ENCODE measurements at places on chromosomes 1 and 21.

DNA sequence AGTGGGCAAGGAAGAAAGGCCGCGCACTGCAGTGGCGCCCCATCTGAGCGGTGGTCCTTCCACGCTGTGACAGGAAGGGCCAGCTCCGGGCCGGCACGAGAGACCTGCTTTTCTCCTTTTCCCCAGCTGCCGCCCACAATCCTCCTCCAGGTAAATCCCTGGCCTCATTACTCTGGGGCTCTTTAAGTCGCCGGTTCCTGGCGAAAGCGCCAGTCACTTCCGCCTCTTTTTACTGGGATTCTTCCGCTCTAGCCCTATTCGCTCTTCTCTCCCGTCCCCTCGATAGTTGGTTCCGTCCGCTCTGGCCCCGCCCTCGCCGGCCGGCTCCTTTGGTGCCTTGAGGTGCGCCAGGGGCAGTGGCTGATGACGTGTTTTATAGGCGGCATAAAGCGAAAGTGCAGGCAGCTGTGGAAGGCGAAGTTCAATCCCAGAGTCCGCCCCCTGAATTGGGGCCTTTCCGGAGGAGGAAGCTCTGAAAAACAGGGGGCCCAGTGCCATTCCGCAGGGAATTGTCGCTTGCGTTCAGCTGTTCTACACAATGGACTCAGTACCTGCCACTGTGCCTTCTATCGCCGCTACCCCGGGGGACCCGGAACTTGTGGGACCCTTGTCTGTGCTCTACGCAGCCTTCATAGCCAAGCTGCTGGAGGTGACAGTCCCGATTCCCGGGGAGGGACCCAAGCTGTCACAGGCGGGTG, 26.2 kb downstream of the MIA3 start:
- peak; percentile 90 for DNase-seq

- no peak for DNase-seq
Measured at GRCh38 chr1:40130892-40131291, 30.3 kb upstream of the RLF start.

DNA sequence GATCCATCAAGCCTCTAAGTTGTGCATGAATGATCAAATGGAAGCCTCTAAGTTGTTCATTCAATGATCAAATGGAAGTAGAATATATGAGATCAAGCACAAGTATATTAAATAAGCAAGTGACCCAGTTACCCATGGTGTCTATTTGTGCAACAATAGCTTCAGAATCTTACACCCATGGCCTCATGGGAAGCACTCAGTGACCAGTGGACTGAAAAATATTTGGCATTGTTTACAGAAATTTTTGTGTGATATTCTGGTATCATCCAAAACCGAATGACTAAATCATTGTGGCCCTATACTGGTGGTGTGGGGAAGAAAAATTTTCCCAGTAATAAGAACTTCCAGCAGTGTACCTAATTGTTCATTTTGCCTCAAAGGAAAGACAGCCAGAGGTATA, 46.6 kb downstream of the DUSP10 start:
- DNase-seq = no peak

GRCh38 chr1:156499194-156499841, 1.3 kb downstream of the MEF2D start:
- no peak for DNase-seq

DNA sequence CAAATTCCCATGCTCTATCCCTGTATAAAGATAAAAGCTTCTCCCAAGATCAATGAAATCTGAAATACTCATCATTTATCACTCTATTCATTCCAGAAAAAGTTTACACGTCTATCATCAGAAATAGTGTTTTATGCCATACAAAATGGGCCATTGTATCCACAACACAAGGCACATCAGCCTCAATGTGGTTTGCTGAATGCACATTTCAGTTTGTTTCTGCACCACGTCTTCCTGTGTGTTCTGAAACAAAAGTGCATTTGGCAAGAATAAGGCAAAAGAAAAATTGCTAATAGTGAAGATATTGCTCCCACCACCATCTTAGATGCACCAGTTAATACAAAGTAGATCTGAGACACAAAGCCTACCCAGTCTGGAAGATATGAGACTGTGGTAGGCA, 89.6 kb upstream of the ETS2 start:
- DNase-seq = no peak

DNA sequence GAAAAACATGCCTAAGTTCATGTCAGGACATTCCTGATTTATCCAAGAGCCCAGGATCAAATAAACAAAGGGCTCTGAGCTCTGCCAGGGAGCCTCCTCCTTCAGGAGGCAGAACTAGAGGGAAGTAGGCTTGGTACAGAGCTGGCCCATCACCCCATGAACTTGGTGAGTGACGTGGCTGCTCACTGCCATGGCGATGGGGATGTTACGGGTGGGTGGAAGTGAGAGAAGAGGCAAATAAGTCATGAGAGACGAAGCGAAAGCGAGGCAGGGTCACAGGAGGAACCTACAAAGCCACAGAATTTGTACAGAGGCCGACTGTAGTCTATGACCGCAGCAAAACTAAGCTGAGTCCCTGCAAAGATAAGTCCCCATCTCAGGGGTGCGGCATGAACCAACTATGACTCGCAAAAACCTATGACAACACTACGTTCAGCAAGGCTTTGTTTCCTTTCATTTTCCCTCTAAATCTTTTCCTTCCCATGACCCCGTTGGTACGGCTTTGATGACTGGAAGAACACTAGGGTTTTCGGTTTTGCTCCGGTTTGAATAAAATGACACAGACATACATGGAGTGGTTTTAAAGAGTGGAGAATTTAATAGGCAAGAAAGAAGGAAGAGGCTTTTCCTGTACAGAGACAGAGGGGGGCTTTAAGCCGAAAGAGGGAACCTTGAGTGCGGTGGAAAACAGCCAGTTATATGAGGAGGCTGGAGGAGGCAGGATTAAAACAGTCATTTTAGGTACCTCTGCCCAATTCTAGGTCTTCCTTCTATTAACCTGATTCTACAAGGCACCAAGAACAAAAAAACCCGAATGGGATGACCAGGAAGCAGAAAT, 74.1 kb downstream of the CD46 start:
- DNase-seq = no peak

DNA sequence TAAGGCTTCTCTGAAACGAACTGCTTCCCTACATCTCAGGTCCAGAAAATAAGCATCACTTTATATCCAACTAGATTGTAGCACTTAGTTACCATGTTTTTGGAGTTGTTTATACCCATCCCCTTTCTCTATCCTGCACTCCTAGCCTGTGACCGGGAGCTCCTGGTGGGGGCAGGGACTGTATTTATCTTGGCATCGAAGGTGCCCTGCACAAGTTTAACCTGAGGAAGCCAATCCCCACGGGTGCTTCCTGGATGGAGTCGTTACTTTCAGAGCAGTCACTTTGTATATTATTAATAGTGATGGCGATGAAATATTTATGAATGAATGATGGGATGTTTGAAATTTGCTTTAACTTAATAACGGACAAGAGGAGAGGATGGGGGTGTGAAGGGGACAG, 73.9 kb downstream of the KLHDC7A start:
- DNase-seq = no peak

DNA sequence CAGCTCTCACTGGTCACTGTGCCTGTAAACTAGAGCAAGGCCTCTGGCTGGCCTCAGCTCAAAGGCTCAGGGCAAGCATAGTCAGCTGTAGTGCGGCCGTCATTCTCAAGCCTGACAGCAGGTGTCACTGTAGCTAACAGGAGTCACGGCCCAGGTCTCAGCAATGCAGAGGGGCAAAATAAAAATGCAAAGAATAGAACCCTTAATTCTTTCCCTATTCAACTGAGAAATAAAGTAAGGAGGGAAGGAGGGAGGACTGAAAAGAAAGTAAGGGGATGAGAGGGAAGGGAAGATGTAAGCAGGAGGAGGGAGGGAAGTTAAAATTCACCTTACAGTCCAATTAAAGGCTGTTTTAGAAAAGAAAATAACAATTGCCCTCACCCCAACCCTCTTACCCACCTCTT, 106.1 kb downstream of the KIAA0319L start:
- peak; percentile 27 for DNase-seq

- DNase-seq = peak; percentile 25
Measured at GRCh38 chr1:7680207-7680954, 90.7 kb upstream of the VAMP3 start.

DNA sequence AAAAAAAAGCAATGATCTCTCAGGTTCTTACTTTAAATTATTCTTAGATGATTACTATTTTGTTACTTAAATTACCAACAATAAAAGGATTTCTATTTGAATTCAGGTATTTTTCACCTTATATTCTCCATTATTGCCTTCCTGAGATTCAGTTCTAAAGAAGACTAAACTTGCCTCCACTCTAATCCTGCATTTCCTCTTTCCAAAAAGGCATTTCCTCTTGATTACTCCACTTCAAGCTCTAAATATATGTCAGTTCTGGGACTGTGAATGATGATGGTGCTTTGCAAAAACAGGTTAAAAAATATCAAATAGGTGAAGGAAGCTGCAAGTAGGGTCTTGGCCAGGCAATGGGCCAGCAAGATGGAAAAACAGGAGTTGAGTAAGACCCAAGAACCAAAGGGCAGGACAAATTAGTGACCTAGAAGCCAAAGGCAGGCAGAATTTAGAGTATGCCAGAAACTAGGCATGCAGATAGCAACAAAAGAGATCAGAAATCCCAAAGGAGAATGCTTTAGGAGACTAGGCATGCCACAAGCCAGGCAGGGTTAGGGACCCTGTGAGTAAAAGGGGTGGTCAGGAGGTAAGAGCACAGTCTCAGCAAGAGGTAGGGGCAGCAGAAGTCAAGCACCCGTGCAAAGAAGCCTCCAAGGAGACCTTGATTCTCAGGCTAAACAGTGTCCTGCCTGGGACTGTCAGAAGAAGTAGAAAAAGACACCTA, 11.3 kb upstream of the DIPK1A start:
- no peak for DNase-seq

DNA sequence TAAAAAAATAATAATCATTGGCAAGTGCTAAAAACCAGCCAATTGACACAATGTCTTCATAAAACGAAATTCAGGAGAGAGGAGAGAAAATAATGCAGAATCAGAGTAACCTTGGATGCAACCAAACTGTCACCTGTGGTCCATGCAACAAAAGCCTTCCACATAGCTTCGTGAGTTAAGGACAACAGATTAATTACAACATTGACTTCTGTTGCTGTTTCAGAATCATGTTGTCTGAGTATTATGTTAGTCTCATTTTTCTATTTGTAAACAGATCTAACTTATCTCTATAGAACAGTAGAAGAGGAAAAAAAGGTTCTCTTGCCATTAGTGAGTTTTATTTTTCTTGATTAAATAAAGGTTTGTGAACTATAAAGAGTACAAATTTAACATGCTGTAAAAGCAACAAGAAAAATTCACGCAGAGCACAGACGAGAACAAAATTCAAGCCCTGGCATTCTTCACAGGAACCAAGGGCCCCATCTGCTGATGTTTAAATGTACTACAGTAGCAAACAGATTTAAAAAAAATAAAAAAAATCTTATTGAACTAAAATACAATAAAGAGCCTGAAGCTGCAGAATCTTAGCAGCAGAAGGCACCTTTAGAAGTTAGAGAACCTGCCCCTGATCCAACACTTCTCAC, 381.1 kb upstream of the PKN2 start:
- DNase-seq = no peak

DNA sequence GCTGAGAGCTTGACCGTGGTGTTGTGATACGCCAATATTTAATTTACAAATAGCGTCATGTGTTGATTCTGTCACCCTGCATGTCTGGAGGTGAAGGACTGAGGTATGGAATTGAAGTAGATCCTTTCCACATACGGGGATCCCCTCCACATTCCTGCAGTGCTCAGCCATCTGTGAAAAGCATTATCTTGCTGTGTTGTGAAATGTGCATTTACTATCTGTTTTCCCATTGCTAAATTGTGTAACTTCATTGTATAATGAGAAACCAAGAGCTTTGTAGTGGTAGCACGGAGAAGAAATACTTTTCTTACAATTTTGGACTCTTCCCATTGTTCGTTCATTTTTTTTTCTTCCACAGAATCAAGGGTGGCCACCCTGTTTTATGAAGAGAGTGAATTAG, 577.3 kb upstream of the ZP4 start:
- no peak for DNase-seq

GRCh38 chr1:25559031-25559430, 15.6 kb downstream of the LDLRAP1 start:
- DNase-seq = no peak

GRCh38 chr1:52913537-52913936, 8.0 kb downstream of the ECHDC2 start:
- no peak for DNase-seq

GRCh38 chr1:200887772-200888348, 6.8 kb upstream of the INAVA start:
- no peak for DNase-seq

DNA sequence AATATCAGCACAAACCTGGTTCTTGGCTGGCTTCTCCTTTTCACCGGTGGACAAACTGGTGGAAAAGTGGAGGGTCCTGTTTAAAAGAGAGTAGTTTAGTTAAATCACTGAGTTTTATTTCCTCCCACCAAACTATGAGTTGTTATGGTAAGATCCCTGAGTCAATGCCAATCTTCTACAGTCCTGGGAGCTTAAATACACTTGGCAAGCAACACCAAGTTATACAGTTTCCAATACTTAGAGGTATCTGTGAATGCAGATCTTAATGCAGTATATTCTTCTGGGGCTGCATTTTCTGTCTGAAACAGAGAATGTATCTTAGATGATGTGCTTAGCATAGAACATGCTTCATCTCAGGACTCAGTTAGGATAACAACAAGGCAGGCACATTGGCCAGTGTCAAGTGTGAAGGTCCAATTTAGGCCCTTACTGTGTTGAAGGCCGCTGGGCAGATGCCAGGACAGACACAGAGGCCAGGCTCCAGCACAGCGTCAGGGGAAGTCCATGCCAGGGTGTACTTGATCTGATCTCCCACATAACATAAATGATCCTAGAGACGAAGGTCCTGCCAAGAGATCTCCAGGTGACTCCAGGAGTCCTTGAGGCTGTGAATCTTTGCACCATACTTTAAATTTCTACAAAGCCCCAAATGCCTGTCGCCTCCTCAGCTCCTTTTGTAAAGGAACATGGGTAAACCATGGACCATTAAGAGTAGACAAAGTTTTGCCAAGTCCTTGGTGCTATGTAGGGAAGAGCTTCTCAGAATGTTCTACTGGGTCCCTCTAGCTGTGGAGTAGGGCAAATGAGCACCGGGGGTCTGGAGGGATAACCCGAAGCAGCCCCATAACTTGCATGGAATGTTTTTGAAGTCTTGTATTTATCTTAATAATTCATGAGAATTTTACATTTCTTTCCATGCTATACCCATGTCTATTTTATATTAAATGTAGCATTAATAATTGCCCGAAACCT, 76.8 kb downstream of the KCNJ15 start:
- DNase-seq = no peak
